ENCODE measurements at places on chromosomes 16 and 17.
A peak's percentile ranks its signal among the peaks of the same experiment; 100 is the strongest.

DNA sequence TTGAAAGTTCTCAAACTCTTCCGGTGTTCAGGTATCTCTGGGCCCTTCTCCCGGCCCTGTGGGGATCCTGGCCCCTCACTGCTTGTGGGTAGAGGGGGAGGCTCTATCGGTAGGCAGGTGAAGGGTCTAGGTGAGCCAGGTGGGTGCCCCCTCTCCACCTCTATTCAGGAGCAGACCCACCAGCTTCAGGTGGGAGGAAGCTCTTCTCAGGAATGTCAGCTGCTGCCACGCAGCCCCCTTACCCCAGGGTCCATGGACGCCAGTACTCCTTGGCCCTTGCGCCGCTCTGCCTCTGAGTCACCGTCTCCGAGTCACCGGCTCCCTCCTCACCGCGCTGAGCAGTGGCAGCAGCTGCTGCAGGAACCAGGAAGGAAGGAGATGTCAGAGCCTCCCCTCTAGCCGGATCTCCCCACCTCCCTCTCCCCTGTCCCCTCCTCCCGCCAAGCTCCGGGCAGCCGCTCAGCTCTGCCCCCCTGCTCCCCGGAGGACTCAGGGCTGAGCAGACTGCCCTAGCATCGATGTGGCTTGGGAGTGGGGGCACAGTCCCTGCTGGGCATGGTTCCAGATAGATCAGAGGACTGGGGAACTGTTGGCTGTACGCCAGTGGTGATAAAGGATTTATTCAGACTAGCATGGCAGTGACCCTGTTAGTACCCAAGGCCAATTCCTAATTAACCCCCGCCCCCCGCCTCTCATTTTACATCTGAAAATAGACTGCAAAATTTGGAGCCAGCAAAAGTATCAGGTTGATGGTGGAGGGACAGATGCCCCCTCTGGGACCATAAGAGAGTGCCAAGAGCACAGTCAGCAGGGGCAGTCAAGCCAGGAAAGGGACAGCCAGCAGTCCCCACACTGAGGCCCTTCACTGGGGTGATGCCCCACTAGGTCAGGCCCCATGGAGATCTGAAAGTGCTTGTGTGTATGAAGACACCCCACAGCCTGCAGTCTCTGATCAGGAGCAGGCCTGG is at the start of gene OSBPL7:
OSBPL7 (minus strand) TSS at position 371 of the 968 bp plus-strand sequence. CDS start 1,516 bp downstream, outside the sequence.
- peak; percentile 91 for DNase-seq

DNA sequence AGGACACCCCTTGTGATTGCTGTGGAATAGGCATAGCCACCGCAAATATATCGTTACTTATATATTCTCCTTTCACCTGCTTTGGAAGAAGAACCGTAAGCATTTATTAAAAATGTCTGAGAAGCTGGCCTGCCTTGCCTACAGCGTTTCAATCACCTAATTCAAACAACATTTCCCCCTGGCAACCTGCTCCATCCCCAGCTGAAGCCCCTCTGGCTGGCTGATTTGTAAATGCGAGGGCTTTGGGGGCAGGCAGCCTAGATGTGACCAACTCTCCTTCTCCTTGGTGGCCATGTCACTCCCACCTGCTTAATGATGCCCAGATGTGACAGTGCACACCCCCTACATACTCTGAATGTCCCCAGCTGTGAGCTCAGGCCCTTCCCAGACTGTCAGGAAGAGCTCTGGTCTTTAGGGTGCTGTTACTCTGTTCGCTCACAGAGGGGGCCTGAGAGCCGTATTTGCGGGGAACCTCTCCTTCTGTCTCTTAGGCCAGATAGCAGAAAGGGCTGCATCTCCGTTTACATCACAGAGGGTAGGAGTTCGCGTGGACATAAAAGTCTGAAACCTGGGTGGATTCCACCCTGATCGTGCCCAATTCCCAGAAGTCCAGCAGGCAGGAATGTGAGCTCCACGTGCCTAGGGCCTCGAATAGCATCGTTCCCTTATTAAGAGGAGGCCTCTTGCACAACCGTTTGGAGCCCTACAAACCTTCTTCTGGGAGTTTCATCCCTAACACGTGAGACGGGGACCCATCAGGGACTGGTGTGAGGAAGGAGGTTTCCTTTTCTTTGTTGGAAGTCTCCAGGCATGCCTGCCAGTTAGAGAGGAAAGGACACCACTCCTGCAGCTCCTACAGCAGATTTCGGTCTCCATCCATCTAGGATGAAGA is 2.4 kb upstream of the SDK2 start:
- DNase-seq, result peak; percentile 50

DNA sequence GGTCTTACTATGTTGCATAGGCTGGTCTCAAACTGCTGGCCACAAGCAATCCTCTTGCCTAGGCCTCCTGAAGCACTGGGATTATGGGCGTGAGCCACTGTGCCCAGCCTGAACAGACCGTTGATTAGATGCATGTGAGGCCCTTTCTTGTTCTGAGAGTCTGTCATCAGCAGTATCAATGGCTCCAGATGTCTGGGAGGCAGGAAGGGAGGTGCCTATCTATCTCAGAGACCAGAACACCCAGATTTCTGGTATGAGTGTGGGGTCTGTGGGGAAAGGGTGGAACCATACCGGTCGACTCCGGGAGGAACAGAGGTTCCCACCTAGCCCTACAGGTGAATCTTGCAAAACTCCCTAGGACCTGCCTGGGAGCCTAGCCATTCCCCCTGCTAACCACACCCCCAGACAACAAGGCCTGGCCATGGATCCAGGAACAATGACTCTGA is 71.7 kb downstream of the PRKCB start:
- no peak for DNase-seq

DNA sequence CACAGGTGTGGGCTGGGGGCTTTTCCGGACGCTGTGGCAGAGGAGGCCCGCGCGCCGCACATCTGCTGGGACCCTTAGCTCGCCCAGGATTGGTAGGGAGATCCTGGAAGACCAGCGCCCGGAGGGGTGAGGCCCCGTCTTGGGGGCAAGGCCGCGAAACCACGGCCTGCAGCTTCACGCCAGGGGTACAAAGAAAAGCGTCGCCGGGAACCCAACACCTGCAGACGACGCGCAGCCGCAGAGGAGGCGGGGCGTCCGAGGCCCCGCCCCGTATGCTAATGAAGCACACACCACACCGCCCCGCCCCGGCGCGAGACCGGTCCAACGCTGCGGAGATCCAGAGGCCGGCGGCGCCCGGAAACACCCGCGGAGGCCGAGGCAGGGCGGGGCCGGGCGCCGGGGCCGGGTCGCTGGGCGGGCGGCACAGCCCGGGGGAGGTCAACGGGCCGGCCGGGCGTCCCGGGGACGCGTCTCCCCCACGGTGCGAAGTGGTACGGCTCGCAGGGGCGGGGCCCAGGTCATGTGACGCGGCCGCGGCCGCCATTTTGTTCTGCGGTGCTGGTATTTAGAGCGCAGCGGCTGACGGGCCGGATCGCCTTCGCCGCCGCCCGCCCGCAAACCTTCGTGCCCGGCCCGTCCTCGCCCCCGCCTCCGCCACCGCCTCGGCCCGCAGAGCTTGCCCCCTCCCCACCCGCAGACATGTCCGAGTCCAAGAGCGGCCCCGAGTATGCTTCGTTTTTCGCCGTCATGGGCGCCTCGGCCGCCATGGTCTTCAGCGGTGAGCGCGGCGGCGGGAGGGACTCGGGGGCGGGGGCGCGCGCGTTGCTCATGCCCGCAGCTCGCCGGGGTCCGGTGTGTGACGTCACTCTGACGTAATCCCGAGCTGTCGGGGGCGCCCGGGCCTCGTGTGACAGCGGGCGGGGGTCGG is at the start of gene ATP6V0C:
ATP6V0C (plus strand) TSS at position 548 of the 928 bp plus-strand sequence; CDS start at position 700, 152 bp downstream.
- DNase-seq, result peak; percentile 95

DNA sequence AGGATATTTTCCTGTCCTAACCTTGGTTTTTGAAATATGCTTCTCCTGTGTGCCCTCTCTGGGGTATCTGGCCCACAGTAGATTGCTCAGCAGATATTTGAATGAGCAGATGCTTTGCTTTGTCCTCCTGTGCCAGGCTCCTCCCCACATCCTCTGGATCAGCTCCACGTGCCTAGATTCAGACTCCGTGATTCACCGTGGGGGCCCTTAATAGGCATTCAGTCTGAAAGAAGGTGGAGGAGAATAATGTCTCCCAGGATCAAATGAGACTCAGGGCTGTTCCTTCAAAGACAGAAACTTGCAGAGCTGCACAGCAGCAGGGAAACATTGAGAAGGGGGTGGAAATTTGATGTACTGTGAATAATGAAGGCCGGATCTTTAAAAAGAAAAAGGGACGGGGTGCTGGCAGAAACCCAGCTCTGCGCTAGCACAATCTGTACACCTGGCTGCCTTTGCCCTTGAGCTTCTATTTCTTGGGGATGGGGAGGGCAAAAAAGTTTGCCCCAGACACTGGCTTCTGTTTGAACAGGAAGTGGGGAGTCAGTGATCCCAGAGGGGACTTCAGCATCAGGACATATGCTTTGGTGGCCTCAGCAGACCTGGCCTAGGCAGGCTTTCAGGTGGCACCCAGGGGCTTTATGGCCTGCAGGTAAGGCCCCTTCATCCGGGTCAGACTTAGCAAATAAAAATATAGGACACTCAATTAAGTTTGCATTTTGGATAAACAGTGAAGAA is 15.9 kb upstream of the SLC12A3 start:
- no peak for DNase-seq

- DNase-seq, result no peak
Measured at GRCh38 chr16:29757950-29758466, 12.2 kb upstream of the C16orf54 start.

- no peak for DNase-seq
Measured at GRCh38 chr16:14491861-14492529, 138.1 kb downstream of the PARN start.

DNA sequence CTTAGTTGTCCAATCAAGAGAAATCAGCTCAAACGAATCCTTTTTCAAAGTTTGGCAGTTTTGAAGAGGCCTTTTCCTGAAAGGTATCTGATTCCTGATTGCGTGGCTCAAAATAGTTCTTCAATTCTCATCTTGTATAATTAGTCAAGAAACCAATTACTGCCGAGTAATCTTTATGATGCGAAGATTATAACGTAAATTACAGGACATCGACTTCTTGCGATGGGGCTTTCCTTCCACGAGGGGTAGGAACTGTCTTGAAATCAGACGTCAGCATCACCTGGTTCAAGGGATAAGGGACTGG is 644 bp upstream of the ARL2BP start:
- DNase-seq, result no peak

- DNase-seq, result no peak
Measured at GRCh38 chr16:65916995-65917394, 449.5 kb upstream of the CDH5 start.

DNA sequence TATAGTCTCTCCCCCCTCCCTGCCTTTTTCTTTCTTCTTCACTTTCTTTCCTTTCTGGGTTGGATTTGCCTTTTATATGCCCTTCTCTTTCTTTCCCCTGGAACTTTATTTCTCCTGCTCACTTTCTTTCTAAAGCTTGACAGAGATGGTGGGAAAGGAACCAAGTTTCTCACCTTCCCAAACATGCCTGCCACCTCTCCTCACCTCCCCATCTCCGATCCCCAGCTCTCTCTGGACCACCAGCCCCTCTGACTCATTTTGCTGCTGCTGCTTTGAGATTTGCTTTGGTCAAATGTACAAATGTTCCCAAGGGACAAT is 6.7 kb upstream of the LHX1 start:
- no peak for DNase-seq

- peak; percentile 48 for DNase-seq
Measured at GRCh38 chr17:4527566-4528125, 27.5 kb downstream of the MYBBP1A start.

GRCh38 chr17:50169881-50170459 is 4.2 kb downstream of the SGCA start:
- no peak for DNase-seq

- no peak for DNase-seq
Measured at GRCh38 chr17:67970783-67971182, 25.5 kb downstream of the C17orf58 start.

DNA sequence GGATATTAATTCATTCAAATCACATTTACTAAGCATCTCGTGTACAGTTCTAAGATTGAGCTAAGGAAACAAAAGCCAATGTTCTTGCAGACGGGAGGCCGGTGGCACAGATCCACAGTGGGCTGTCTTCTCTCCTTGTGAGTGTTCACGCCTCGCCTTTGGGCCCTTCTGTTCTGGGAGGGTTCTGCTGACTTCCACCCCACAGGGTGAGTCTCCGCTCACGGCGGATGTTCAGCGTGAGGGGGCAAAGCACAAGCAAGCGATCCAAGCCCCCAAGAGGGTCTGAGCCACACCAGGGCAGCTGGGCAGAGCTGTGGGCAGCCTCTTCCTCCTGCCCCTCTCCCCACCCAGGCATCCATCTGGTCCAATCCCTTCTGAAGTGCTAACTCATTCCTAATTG is 84.3 kb upstream of the DOC2B start:
- DNase-seq, result no peak

DNA sequence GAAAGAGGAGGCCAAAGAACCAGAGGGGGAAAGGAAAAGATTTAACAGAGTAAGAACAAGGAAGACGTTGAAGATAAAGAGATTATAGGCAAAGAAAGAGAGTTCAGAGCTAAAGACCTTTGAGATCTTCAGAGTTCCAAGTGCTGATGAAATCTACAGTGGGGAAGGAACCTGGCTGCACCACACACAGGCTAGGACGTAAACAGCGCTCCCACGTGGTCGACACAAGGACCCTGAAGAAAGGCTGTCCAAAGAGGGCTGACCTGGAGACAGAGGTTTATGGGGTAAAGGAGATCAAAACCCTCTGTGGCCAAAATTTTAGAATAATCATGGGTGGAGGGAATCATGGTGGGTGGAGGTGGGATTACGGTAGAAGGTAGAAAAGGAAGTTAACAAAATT is 121.6 kb downstream of the PMP22 start:
- DNase-seq, result no peak

- no peak for DNase-seq
Measured at GRCh38 chr16:69465881-69466280, 41.5 kb downstream of the CYB5B start.
